ENCODE measurements at places on chromosomes 13 and 19.

DNA sequence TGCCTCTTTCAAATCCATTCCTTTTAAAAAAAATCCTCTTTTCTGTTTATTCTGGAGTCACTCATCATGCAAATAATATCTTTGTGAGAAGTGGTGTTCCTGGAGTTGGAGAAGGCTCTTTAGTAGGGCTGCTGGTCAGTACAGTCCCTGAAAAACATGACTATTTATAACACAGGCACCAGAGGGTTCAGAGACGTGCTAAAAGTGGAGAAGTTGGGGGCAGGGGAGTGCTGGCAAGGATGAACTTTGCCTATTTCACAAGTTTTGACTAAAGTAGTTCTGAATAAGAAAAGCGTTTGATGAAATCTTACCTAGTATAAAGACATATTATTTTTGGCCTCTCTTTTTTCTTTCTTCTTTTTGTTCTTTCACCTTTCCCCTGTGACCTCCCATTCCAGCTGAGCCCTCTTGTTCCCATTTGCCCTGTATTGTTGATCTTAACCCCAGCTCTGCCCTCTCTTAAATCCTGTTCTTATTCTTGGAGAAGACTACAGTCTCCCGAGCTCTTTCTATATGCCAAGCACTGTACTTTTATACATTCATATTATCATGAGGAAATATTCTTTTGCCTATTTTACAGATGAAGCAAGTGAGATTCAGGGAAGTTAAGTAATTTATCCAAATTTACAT is 129.1 kb downstream of the TM9SF2 start:
- DNase-seq = no peak

- DNase-seq = peak; percentile 71
These were observed 24.2 kb downstream of the C19orf12 start for GRCh38 chr19:29690842-29691241.

DNA sequence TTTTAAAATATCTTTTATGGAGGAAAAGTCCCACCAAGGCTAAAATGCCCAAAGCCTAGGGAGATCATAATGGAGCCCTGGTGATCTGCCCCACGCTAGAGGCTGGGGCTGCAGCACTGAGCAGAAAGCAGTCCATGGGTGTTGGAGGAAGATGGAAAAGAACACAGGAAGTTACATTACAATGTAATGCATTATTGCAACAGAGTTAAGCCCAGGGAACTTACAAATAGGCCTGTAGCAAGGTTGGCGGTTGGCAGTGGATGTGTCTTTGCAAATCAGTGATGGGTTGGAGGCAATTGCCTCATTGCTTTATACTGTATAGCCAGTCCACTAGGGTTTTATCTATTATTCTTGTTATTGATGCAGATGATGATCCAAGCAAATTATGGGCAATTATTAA is 399.9 kb downstream of the NDFIP2 start:
- DNase-seq = no peak

- no peak for DNase-seq
These were observed 1072.4 kb downstream of the EFNB2 start for GRCh38 chr13:105463011-105463501.

GRCh38 chr13:41588899-41589298 is 131.5 kb downstream of the RGCC start:
- peak; percentile 94 for DNase-seq

DNA sequence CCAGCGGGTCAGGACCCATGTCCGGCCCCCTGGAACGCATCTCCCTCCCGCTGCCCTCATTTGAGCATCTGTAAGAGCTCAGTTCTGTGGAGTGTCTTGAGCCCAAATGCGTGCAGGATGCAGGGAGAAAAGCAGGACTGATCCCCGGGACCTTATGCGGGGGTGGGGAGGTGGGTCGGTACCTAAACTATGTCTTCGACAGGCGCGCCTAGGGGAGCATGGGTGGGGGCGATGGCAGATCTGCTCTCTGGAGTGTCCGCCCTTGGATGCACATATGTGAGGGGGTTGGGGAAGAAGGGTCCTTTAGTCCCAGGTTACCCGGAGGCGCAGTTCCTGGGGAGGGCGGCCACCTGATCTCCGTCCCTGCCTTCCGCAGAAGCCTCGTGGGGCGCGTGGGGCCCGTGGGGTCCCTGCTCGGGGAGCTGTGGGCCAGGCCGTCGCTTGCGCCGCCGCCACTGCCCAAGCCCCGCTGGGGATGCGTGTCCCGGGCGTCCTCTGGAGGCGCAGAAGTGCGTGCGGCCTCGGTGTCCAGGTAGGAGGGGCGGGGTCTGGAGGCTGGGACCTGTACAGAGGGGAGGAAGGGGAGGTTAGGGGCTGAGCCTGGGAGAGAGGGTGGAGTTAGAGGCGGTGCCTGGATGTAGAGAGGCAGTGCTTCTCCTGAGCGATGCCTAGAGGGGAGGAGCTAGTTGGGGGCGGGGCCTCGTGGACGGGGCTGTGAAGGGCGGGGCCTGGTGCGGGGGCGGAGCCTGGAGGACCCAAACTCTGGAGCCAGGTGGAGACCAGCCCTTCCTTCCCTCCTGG is 2.9 kb downstream of the CILP2 start:
- no peak for DNase-seq

- no peak for DNase-seq
These were observed at the start of gene UPK1A for GRCh38 chr19:35666251-35666913. TSS of gene UPK1A (plus strand) at chr19:35666517. CDS start at chr19:35666813, 296 bp downstream.

- no peak for DNase-seq
These were observed 3.1 kb downstream of the FGF9 start for GRCh38 chr13:21673789-21674489.

GRCh38 chr13:75764926-75765310 is 128.8 kb downstream of the LMO7 start:
- no peak for DNase-seq

GRCh38 chr13:24618011-24618955 is 61.9 kb upstream of the ATP12A start:
- peak; percentile 69 for DNase-seq

DNA sequence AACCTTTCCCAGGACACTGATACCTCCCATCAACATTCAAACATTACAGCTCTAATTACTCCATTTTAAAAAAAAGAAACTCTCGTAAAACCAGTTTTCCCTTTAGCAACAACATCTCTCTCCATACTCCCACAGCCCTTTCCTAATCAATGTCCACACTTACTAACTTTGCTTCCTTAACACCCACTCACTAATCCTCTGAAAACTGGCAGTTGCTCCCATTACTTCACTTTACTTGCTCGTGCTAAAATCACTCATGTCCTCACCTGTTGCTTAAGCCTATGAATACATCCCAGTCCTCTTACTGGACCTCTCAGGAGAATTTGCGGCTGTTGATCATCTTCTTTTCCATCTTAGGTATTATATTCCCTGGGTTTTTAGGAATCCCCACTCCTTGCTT is 44.8 kb downstream of the RBM26 start:
- no peak for DNase-seq

DNA sequence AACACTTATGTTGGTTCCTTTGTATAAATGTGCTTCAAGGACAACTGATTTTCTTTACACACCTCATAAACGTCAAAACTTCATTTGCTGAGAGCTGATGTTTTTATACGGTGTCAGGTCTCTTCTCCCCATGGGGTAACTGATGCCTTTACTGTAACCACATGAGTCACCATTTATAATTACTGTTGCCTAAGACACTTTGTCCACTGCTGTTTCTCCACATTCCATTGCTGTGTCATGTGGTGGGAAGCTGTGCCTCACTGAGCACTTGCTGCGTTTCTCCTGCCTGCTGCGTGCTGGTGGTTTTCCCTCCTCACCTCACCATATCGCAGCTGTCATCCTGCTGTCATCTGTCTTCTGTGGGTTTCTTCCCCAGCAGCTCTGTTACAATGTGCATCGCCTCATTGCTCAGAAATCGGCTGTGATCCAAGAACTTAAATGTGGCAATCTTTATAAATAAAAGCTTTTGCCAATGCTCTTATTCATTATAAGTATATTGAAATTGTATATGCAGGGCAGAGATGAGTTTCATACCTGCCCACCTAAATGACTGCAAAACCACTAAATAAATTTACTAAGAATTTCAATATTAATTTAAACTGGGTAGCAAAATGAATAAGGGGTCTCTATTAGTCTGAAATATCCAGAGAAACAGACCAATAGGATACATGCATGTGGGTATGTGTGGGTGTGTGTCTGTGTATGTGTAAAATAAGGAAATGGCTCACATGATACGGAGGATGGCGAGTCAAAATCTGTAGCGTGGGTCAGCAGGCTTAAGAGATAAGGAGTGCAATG is 547.0 kb upstream of the SLITRK5 start:
- peak; percentile 99 for DNase-seq

GRCh38 chr13:42973581-42973980 is 18.5 kb downstream of the EPSTI1 start:
- DNase-seq = no peak

GRCh38 chr13:20945952-20946383 is 43.4 kb upstream of the XPO4 start:
- no peak for DNase-seq

GRCh38 chr19:18397242-18398202 is at the start of gene LRRC25:
TSS of gene LRRC25 (minus strand) at chr19:18397622. CDS start at chr19:18396963, 659 bp downstream.
- no peak for DNase-seq

- DNase-seq = no peak
These were observed 244.9 kb downstream of the NDFIP2 start for GRCh38 chr13:79725841-79726240.

DNA sequence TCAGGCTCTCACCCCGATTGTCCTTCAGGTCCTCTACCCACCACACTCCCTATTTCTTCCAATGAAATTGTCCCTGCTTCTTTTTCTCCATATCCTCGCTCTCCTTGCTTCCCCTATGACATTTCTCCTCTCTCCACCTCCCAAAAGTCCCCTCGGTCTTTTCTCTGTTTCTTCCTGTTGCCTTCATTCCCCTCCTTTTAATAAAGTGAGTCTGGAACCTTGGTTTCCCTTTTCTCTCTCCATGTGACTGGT is 676 bp upstream of the ZNF574 start:
- DNase-seq = no peak

DNA sequence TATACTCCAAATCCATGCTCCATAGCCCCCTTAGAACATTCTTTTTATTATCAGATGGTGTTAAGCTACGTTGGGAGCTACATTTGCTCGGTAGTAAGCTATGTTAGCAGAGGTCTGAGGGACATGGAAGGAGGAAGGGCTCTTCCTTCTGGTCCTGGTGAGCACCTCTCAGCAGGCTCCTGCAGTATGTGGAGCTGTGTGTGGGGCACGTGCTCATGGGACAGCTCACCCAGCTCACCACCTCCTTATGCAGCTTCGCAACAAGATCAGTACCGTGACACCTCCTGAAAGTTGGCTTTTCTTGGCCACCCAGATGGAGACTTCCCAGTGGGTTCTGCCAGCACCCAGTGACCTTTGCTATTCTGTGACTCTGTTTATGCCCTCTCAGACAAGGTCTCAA is 400.5 kb upstream of the SLC10A2 start:
- peak; percentile 16 for DNase-seq

- peak; percentile 92 for DNase-seq
These were observed 543.0 kb downstream of the IRS2 start for GRCh38 chr13:109243311-109243951.

DNA sequence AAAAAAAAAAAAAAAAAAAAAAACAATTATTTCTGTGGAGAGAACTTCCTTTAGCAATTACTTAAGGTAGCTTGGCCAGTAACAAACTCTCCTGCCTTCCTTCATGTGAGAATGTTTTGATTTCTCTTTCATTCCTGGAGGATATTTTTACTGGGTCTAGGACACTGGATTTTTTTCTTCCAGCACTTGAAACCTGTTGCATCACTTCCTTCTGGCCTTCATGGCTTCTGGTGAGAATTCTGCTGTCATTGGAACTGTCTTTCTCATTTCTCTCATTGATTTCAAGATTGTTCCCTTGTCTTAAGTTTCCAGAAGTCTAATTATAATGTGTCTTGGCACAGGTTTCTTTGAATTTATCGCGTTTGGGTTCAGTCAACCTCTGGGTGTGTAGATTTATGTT is 19.3 kb upstream of the RAB20 start:
- DNase-seq = no peak

- no peak for DNase-seq
These were observed 55.2 kb upstream of the DACH1 start for GRCh38 chr13:71922194-71922593.

DNA sequence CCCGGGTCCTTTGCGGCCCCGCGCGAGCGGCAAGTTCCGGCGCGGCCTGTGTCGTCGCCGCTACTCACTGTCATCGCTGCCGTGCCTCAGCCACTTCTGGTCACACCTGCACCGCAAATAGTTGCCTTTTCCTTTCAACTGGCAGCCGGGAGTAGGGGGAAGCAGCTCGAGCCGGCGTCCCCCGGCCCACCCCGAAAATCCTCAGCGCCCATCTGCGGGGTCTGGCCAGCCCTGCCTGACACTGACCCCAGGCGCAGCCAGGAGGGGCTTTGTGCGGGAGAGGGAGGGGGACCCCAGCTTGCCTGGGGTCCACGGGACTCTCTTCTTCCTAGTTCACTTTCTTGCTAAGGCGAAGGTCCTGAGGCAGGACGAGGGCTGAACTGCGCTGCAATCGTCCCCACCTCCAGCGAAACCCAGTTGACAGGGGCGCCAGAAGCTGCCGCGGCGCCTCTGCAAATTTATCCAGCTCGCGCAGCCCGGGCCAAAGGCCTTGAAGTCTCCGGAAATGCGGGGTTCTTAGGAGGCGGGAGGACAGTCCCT is 1.7 kb downstream of the PDX1 start:
- no peak for DNase-seq

DNA sequence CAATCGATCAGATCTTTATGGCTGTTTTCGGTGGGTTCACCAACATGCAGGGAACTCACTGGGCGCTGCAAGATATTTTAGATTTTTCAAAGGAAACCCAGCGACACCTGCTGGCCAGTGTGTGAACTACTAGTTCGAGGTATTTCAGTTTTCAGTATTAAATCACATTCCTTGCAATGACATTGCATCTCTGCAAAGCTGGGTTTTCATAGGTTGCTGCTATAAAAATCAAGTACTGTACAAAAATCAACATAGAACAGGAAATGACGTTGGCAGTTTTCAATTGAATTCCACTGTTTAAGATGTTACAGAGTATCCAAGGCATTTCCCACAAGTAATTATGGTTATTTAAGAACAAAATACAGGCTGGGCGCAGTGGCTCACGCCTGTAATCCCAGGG is 17.6 kb downstream of the LIG1 start:
- DNase-seq = peak; percentile 72

- DNase-seq = no peak
These were observed 13.2 kb downstream of the JAK3 start for GRCh38 chr19:17834350-17835181.
